ENCODE measurements at places on chromosomes 7 and 10.

- no peak for DNase-seq
Observed at GRCh38 chr7:28358423-28358868, 53.9 kb upstream of the CREB5 start.

DNA sequence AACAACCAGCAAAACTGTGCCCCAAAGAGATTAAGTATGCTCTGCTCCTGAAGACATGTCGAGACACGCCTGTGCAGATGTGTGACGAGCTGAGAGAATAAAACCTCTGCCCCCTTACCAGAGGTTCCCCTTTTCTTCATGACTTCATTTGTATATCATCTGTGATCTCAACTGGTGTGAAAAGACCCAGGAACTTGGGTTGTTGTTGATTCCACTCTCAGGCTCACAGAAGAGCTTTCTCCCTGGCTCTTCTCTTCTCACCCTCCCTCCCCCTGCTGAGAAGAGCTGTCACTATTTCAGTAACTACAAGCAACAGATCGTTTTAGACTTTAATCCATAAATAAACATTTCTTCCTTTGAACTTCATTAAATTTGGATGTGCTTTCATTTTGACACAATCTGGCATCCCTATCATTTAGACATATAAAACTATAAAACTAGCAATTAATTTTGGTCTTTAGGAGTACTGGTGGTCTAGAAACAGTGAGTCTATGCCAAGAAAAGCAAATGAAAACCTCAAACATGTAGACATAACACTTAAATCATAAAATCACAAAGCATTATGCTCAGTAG lies 179.3 kb upstream of the FZD8 start:
- DNase-seq = no peak

DNA sequence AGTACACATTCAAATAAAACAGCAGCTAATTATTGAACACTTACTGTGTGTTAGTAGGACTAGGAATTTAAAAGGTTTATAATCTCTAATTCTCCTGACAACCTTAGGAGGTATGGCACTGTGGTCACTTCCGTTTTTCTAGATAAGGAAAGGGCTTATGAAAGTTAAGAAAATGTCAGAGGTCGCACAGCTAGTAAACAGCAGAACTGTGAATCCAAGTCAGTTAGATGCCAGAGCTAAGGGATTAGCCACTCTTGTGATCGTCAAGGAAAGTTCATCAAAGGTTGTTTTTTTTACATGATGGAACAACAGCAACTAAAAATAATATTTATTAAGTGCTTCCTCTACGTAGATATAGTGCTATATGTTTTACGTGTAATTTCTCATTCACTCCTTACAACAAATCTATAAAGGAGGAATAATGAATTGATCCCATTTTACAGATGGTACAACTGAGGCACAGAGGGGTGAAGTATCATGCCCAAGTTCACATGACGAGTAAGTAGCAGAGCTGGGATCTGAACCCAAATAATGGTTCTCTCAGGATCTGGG lies 84.9 kb downstream of the NAMPT start:
- DNase-seq = no peak

DNA sequence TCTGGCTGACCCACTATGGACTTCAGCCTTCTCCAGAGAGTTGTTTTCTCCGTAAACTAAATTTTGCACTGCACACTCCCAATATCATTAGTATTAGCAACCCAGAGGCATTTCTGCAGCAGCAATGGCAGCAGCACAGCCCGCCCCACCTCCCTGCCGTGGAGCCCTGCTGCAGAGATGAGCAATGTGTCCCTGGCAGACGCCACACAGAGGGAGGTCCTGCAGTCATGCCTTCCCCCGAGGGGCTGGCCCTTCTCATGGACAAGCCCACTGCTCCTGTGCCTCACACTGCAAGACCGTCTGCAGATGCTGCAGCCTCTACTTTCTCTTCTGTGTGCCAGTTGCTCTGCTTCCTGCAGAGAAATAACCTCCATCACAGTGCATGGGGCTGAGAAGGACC lies 393.4 kb upstream of the MKI67 start:
- DNase-seq = no peak

DNA sequence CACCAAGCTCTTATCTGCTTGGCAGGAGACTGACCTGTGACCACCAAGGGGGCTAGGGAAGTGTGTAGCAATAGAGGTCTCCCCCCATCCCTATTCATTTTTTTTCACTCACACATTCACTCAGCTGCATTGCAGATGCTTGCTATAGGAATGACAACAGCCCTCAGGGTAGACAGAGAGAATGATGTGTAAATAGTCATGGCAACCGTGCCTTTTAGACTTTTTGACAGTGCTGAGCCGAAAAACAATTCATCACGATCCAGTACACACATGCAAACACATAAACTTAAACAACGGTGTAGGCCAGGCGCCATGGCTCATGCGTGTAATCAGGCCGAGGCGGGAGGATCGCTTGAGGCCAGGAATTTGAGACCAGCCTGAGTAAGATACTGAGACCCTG lies 7.6 kb upstream of the ELN start:
- DNase-seq = no peak

DNA sequence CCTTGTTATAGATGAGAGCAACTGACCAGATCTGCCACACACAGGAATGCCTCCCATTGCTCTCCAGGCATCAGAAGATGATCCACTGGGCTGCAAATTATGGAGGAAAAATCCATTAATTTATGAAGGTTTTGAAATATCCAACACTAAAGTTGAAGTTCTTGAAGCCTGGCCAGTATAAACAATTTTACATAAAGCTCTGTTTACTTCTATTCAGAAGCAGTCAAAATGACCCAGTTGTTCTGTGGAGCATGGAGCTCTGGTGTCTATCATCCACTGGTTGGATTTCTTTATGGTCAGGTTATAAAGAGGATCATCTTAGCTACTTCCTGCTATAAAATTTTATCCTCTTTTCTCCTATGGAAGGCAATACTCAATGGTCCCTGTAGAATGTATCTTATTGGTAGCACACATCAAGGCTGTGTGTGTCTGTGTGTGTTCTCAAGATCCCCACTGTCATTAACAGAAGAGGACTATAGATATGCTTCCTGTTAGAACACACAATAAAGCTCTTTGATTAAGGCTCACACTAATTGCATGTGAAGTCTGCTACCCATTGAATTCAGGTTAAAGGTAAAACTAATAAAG lies 747.4 kb downstream of the SUGCT start:
- no peak for DNase-seq

DNA sequence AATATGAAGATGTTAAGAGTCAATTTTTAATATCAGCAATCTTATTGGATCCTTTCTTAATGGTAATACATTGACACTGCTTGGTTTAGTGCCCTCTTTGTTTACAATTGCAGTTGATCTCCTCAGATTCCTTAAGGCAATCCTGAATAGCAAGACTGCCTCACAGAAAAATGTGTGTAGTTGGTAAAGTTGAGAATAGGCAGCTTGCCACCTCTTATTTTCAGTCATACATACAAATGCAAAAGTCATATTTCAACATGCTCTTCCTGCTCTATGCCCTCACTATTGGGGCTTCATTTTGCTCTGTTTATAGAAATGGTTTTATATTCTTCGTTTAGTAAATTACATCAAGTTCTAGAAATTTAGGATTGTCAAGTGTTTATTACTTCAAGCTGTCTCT lies 661.1 kb upstream of the ANKRD30A start:
- DNase-seq = no peak

GRCh38 chr10:30991647-30992011 lies 40.0 kb downstream of the ZNF438 start:
- no peak for DNase-seq
